Transverse colon (tissue), 4 donors: ENCODE measurements at places on chromosomes 2 and 18. TPM values are rescaled to one million over a fixed set of nuclear protein-coding genes. Genes with fewer than 3 reads are reported as not detected.

DNA sequence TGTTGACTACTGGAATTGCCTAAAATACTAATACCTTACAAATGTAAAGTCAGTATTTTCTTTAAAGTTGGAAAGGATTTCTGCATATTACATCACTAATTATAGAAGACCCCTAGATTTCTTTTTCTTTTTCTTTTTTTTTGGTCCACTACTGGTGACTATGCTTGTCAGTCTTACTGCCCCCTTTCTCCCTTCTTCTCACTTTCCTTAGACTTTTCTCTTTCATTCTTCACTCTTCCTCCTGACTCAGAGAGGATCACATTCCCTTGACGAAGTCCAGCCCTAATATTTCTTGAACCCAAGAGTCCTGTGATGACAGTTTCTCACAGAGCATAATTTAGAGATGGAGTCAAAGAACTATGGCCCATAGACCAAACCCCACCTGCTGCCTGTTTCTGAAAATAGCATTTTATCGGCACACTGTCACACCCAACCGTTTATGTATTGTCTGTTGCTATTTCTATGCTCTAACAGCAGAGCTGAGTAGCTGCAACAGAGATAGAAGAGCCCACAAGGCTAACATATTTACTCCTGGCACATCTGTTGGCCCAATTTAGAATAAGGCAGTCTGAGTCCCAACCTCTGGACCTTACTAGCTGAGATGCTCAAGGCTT lies 40.6 kb upstream of the RIOK3 start:
- no peak overlapping the region for H3K27ac ChIP-seq
- H3K4me1 ChIP-seq = no peaks in the 10 kb centered on the region
- no peaks in the 10 kb centered on the region for H3K27me3 ChIP-seq
- no peaks in the 10 kb centered on the region for H3K36me3 ChIP-seq
- no peak overlapping the region for H3K4me3 ChIP-seq

Gene INPP4A
- total RNA-seq = 35.8 TPM

Gene SRD5A2
- not detected for total RNA-seq

GRCh38 chr2:178072383-178073301 lies at the start of gene PDE11A:
PDE11A (minus strand) TSS chr2:178072777; CDS start chr2:178072437, 340 bp downstream.
- H3K36me3 ChIP-seq = no peaks in the 10 kb centered on the region
- peaks cover 3% of the 10 kb centered on the region for H3K4me1 ChIP-seq
- DNase-seq = peak; percentile 92

Gene TEX44
- not detected for total RNA-seq

- peaks cover 4% of the 10 kb centered on the region for H3K4me1 ChIP-seq
- DNase-seq = peak; percentile 24
- H3K27me3 ChIP-seq = no peaks in the 10 kb centered on the region
Observed at GRCh38 chr2:86068136-86068588, 37.5 kb downstream of the POLR1A start.

DNA sequence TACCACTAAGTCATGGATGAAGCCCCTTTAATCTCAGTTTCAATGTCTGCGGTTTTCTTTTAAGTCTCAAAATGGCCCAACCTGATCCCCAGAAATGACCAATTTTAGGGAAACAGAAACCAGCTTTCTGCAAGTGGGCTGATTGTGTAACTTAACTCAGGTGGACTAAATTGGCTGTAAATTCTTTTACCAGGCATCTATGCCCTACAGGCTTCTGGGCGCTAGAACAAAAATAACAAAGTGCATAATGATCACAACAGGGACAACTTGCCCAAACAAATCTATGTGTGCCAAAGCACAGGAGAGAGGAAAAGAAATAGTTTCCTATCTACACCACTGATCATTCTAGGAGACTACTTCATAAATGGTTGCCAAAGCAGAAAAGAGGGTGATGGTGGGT lies 112.3 kb upstream of the SETBP1 start:
- no peaks in the 10 kb centered on the region for H3K27me3 ChIP-seq
- peaks cover 5% of the 10 kb centered on the region for H3K4me1 ChIP-seq
- no peak overlapping the region for H3K4me3 ChIP-seq
- no peak for DNase-seq

GRCh38 chr2:7180638-7181370 lies 263.6 kb downstream of the RNF144A start:
- DNase-seq = no peak
- H3K27me3 ChIP-seq = no peaks in the 10 kb centered on the region
- no peak overlapping the region for H3K4me3 ChIP-seq
- no peak overlapping the region for H3K27ac ChIP-seq

GRCh38 chr2:235739704-235740415 lies 246.0 kb downstream of the AGAP1 start:
- no peaks in the 10 kb centered on the region for H3K36me3 ChIP-seq
- no peak overlapping the region for H3K27ac ChIP-seq
- no peak for DNase-seq
- H3K4me1 ChIP-seq = no peaks in the 10 kb centered on the region
- H3K27me3 ChIP-seq = no peaks in the 10 kb centered on the region
- H3K4me3 ChIP-seq = no peak overlapping the region

Gene LCT
- not detected for total RNA-seq

GRCh38 chr2:70546376-70546775 lies 7.2 kb downstream of the TGFA start:
- H3K27ac ChIP-seq = no peak overlapping the region
- H3K27me3 ChIP-seq = no peaks in the 10 kb centered on the region
- H3K4me1 ChIP-seq = no peaks in the 10 kb centered on the region
- no peak overlapping the region for H3K4me3 ChIP-seq

GRCh38 chr18:38957736-38958135 lies 1392.1 kb upstream of the CELF4 start:
- no peak for DNase-seq
- peaks cover 2% of the 10 kb centered on the region for H3K4me1 ChIP-seq
- no peak overlapping the region for H3K27ac ChIP-seq
- H3K27me3 ChIP-seq = no peaks in the 10 kb centered on the region
- H3K4me3 ChIP-seq = no peak overlapping the region
- no peaks in the 10 kb centered on the region for H3K36me3 ChIP-seq
